HT1080 (cell line): ENCODE measurements at places on chromosomes 7 and 10. TPM values are rescaled to one million over a fixed set of nuclear protein-coding genes. Genes with fewer than 3 reads are reported as not detected.

DNA sequence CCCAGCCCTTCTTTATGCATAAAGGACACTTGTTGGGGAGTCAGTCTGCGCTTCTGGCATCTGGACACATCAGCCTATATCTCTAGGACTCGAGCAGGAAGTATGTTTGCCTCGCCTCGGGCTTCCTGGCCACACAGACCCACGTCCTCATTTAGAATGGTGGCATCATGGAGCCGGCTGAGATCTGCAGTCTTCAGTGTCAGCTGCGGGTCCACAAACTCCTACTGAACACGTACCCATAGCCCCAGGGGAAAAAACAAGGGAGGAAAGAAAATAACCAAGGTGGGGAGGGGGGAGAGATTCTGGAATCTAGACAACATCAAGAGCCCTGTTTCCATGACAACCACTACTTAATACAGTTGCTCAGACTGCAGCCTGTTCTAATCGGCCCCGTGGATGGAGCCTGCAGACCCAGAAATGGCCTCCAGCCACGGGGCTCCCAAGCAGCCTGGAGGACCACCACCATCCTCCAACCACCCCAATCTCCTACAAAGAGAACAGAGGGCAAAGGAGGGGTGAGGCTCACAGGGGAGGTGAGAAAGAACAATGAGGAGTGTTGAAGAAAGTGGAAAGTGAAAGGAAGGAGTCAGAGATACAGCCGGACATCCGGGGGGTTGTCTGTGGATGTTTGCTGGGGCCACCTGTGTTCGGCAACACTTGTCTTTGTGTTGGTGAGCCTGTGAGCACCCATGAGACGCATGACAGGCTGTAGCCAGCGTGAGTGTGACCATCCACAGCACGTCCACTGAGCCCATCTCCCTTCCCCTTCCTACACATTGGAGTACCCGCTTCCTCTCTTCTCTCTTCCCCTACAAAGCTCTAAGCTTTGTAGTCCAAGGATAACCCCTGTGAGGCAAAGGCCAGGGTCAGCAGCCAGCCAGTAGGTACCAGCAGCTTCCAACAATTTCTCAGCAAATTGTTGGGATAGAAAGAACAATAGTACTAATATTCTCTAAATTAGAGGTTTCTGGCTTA, 141.0 kb downstream of the PLXNA4 start:
- no peak for DNase-seq

DNA sequence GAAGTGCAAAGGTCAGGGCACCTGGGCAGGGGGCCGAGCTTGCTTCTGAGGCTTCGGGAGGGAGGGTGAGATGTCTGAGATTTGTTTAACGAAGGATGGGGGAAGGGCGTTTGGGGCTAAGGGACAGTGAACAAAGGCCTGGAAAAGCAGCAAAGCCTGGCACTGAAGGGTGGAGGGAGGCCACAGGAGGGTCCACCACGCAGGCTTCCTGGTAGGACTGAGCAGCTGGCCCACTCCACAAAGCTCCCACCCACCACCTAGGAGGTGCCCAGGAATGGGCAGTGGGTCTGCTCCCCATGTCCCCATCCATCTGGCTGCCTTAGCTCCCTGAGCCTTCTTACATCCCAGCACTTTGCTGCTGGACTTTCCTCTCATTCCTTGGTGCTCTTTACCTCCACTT, 39.4 kb upstream of the CXCL12 start:
- DNase-seq: no peak

- no peak for DNase-seq
Observed at GRCh38 chr10:70142555-70142954, 3.9 kb downstream of the TYSND1 start.

- DNase-seq: no peak
Observed at GRCh38 chr7:28641752-28642545, 229.6 kb downstream of the CREB5 start.

- no peak for DNase-seq
Observed at GRCh38 chr7:22182149-22182548, 174.8 kb downstream of the RAPGEF5 start.

The HOXA1 gene
- total RNA-seq: 1.3 and 1.6 TPM in 2 replicates
